ENCODE measurements at places on chromosomes 2 and 18.

DNA sequence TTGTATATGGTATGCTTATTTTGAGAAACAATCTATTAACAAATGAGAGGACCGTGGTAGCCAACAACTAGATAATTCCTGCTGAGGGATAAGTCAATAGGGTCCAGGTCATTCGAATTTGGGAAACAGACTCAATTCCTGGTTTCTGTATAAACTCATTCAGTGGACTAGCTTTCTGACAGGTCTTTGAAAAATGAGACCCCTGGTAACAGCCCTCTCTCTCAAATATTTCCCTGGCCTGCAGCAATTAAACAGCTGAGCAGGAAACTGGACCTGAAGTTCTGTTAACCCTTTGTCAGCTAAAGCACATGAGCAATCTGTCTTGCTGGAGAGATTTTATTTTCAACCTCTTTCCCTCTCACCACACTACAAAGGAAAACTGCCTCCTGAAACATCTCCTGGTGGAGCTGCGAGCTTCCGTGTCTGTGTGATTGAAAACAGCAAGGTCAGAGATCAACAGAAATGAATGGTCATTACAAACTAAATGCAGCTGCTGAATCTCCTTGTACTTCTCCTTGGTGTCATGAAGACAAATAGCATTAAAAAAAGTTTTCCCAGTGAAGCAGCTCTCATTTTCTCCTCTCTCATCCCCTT lies 70.3 kb upstream of the CCDC85A start:
- peaks cover 2% of the 10 kb centered on the region for H3K4me1 ChIP-seq
- DNase-seq = no peak
- no peaks in the 10 kb centered on the region for H3K27me3 ChIP-seq

DNA sequence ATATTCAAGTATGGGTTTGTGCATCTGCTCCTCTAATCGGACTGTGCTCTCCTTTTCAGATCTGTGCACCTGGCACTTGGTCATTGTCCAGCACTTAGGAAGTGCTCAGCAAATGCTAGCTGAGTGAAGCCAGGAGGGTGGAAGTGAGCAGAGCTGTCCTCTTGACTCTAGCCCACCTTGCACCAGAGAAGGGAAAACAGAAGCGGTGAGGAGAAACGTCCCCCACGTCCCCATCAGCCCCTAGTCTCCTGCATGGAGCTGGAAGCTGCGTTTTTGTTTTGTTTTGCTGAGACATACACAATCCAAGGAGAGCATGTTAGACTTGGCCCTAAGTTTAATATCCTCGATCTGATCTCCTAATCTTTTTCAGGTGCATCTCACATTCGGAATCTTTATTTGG lies 73.6 kb downstream of the EN1 start:
- peaks cover 2% of the 10 kb centered on the region for H3K27me3 ChIP-seq
- no peak overlapping the region for H3K27ac ChIP-seq
- H3K4me1 ChIP-seq = no peaks in the 10 kb centered on the region
- H3K36me3 ChIP-seq = no peaks in the 10 kb centered on the region

DNA sequence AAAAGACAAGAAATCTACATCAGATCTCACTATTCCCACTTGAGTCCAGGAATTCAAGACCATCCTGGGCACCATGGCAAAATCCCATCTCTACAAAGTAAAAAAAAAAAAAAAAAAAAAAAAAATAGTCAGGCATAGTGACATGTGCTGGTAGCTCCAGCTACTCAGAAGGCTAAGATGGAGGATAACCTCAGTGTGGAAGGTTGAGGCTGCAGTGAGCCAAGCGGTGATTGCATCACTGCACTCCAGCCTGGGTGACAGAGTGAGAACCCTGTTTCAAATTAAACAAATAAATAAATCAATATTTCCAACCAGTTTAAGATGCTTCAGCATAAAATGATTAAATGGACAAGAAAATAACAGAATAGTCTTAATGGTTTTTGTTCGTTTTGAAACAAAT lies 197.4 kb downstream of the DSEL start:
- H3K4me3 ChIP-seq = no peak overlapping the region
- no peaks in the 10 kb centered on the region for H3K4me1 ChIP-seq
- H3K27ac ChIP-seq = no peak overlapping the region
- no peak for DNase-seq
- no peaks in the 10 kb centered on the region for H3K27me3 ChIP-seq
- H3K36me3 ChIP-seq = no peaks in the 10 kb centered on the region

GRCh38 chr2:168237741-168238140 lies 9.7 kb downstream of the STK39 start:
- H3K27me3 ChIP-seq = no peaks in the 10 kb centered on the region
- DNase-seq = no peak
- H3K36me3 ChIP-seq = no peaks in the 10 kb centered on the region

- H3K27ac ChIP-seq = no peak overlapping the region
- H3K4me3 ChIP-seq = no peak overlapping the region
- no peaks in the 10 kb centered on the region for H3K27me3 ChIP-seq
- H3K36me3 ChIP-seq = peaks cover 1% of the 10 kb centered on the region
- H3K4me1 ChIP-seq = peaks cover 3% of the 10 kb centered on the region
- DNase-seq = peak; percentile 86
Observed at GRCh38 chr2:27249891-27250651, 12.8 kb downstream of the SLC30A3 start.

- peaks cover 10% of the 10 kb centered on the region for H3K36me3 ChIP-seq
- no peak for DNase-seq
- H3K27me3 ChIP-seq = no peaks in the 10 kb centered on the region
Observed at GRCh38 chr2:233831861-233832260, 22.5 kb downstream of the HJURP start.

- H3K36me3 ChIP-seq = no peaks in the 10 kb centered on the region
- H3K27me3 ChIP-seq = no peaks in the 10 kb centered on the region
- DNase-seq = no peak
- no peak overlapping the region for H3K27ac ChIP-seq
- no peak overlapping the region for H3K4me3 ChIP-seq
Observed at GRCh38 chr2:194696690-194697089, 960.3 kb upstream of the SLC39A10 start.

- no peak overlapping the region for H3K4me3 ChIP-seq
- no peaks in the 10 kb centered on the region for H3K36me3 ChIP-seq
- no peak overlapping the region for H3K27ac ChIP-seq
- H3K27me3 ChIP-seq = no peaks in the 10 kb centered on the region
Observed at GRCh38 chr2:220127876-220128275, 500.4 kb downstream of the SLC4A3 start.

DNA sequence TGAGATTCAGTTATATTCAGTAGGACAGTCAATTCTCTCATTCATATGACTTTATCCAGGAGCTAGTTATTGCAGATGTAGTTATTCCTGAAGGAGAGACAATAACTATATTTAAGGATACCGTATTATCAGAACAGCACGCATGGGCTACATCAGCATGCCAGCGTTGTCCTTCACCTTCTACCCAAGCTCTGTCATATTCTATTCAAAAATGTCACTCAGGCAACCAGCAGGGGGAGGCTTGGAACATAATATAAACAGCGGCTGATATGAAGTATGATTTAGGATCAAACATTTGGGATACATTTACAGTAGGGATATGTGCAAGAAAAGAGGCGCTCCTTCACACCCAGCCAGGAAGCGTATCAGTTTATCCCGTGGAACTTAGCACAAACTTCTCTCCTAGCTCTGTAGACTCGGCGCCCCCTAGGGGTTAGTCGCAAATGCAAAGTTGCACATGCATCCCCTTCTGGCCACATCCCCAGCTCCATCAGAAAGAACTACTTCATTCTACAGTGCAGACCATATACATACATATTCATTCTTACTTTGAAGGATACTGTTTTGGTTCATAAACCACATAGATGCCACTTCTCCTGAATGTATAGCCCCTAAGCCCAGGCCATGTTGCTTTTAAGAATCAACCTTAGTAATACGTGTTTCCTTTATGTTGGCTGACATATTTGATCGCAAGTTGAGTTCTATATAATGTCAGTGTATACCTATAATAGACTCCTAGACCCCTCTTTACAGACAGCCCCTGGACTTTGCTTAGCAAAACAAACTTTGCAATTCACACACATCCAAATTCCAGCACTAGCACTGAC lies 759.4 kb downstream of the ADCYAP1 start:
- H3K4me3 ChIP-seq = no peak overlapping the region
- peak; percentile 77 for DNase-seq
- no peaks in the 10 kb centered on the region for H3K4me1 ChIP-seq
- H3K36me3 ChIP-seq = no peaks in the 10 kb centered on the region
- H3K27me3 ChIP-seq = no peaks in the 10 kb centered on the region
- H3K27ac ChIP-seq = no peak overlapping the region

Data from mesendoderm (in vitro differentiated cells).